GM19239 (cell line): ENCODE measurements at places on chromosomes 13 and 19.
A peak's percentile ranks its signal among the peaks of the same experiment; 100 is the strongest.

- DNase-seq = no peak
Observed at GRCh38 chr19:34135054-34135800, 37.1 kb upstream of the LSM14A start.

DNA sequence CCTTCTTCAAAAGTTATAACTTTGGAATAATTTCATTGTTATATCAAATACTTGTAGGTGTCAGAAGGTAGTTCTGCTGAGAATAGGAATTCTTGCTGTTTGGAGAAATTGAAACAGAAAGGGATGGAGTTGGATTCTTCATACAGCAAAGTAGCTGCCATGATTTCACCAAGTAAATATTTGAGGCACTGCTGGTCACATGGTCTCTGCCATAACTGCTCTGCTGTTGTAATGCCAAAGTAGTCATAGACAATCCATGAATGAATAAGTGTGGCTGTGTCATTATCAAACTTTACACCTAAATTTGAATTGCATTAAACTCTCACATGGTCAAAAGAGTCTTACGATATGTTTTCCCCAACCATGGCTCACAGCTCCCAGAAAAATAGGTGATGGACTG, 308.6 kb downstream of the GPC6 start:
- no peak for DNase-seq

GRCh38 chr13:74597526-74597925, 463.3 kb upstream of the KLF12 start:
- DNase-seq = no peak

- DNase-seq = no peak
Observed at GRCh38 chr19:2584002-2584401, 108.1 kb downstream of the GADD45B start.

GRCh38 chr19:14629557-14629956, 45.1 kb downstream of the ADGRE3 start:
- DNase-seq = no peak

- no peak for DNase-seq
Observed at GRCh38 chr13:98523455-98524102, 53.3 kb downstream of the STK24 start.

- DNase-seq = no peak
Observed at GRCh38 chr19:1495051-1495798, 4.2 kb downstream of the REEP6 start.

GRCh38 chr13:103140001-103140671, 73.9 kb upstream of the SLC10A2 start:
- peak; percentile 13 for DNase-seq

DNA sequence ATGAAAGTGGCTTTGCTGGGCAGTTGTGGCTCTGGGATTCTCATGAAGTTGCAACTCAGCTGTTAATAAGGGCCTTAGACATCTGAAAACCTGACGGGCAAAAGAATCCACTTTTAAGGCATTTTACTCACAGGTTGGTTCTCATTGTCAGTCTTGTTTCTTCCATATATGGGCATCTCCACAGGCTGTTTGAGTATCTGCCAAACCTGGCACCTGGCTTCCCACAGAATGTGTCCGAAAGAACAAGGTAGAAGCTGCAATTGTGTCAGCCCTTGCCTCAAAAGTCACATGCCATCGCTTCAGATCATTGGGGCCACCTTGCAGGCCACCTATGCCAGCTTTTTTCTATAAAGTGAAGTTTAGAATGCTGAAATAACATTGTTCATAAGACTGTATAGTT, 102.4 kb downstream of the KCTD12 start:
- DNase-seq = no peak

GRCh38 chr13:93810264-93810663, 583.7 kb downstream of the GPC6 start:
- no peak for DNase-seq

- no peak for DNase-seq
Observed at GRCh38 chr19:41248895-41249294, 15.3 kb upstream of the HNRNPUL1 start.

GRCh38 chr13:78816592-78816991, 157.6 kb upstream of the OBI1 start:
- no peak for DNase-seq

DNA sequence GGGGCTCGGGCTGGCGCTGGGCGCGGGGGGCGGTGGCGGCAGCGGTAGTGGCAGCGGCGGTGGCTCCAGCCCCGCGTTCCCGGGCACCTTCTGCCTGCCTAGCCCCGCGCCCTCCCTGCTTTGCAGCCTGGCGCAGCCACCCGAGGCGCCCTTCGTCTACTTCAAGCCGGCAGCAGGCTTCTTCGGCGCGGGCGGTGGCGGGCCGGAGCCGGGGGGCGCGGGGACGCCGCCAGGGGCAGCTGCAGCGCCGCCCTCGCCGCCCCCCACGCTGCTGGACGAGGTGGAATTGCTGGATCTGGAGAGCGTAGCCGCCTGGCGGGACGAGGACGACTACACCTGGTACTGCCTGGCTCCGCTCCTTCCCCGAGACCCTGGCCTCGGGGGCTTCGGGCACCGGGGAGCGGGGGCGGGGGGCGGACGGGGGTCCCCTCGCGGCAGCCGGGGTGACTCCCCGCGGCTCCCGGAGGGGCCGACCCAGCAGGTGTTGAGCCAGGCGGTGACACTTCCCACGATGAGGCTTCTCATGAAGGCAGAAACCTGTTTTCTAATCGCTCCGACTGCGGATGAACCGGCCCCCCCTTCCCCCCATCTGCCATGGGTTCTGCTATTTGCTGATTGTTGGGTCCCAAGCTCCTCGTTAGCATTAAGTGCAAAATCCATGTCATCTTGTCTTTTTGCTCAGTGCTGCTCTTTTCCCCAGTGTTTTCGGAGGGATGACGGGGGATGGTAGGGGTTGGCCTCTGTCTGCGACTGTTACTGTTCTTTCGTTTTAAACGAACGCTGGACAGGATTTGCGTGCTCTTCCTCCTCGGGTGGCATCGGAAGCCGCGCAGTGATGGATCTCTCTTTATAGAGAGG, 943 bp downstream of the SLAIN1 start:
- DNase-seq = peak; percentile 39

DNA sequence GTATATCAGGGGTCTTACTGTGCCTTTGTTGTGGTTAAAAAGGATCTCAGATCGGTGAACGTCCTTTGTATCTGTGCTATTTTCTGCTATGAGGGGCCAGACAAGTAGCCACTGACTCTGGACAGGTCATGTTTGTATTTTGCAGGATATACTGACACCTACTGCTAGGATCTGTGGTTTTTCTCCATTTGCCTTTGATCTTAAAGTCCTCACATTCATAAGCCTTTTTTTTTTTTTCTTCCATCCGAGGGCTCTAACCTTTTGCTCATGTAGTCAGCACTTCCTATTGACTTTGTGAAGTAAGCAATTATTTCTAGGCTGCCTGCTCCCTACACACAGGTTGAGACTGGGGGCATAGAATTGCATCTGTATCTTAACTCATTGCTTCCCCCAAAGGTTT, 106.2 kb downstream of the SLITRK5 start:
- DNase-seq = no peak

GRCh38 chr13:104106705-104107393, 1040.6 kb upstream of the SLC10A2 start:
- no peak for DNase-seq

GRCh38 chr19:56350416-56351045, 35.9 kb upstream of the ZSCAN5A start:
- DNase-seq = peak; percentile 27

DNA sequence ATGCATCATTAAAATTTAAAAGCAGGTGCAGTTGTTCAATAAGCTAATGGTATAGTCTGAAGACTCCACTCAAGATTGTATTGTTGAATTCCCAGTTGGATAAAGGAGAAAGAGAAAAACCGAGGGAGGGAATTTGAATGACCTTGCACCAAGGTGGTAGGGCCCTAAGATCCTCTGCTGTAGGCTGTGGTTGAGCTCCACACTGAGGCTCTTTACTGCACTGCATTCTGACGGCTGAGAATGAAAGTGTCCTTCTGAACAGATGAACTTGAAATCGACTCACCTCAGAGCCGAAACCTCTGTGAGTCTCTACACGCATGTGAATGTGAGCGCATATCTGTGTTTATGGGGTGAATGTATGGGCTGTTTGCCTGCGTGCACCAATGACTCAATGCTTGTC, 388.9 kb upstream of the DACH1 start:
- no peak for DNase-seq

- no peak for DNase-seq
Observed at GRCh38 chr13:77728265-77729125, 31.0 kb downstream of the SLAIN1 start.

DNA sequence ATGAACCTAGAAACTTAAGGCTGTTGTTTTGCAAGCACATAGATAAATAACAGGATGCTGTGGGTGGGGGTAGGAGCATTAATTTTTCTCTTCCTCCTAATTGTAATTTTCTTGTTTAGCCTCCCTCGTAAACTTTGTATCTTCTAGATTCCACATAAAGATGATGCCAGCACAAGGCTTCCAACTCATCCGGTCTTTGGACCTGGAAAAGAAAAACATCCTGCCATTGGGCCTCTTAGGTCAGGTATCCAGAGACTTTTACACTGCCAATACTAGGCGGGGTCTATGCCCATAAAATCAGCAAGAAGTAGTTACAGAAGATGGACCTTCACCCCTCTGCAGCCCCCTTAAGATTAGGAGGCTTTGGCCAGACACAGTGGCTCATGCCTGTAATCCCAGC, 35.4 kb upstream of the KPNA3 start:
- no peak for DNase-seq

GRCh38 chr13:34258646-34259386, 440.9 kb downstream of the RFC3 start:
- no peak for DNase-seq

GRCh38 chr19:29318581-29318980, 105.6 kb upstream of the UQCRFS1 start:
- no peak for DNase-seq

DNA sequence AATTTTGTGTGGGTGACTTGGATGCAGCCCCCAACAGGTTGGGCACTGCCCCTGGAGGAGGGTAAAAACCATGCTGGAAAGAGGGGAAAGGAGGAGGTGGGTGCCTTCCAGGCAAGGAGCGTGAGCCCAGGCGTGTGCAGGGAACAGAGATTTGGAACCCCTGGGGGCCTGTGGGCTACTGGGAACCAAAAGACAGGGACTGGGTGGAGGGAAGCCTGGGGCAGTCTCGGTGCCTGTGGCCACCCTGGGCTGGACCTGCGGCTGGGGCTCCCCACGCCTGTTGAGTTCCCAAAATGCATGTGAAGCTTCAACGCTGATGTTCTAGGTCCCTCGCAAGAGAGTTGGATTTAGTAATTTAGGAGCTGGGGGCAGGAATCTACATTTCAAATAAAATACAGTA, 24.8 kb downstream of the GGACT start:
- no peak for DNase-seq
